ENCODE measurements at places on chromosomes 5 and 9. TPM values are rescaled to one million over a fixed set of nuclear protein-coding genes. Genes with fewer than 3 reads are reported as not detected.

The SPATA31E1 gene
- not detected for total RNA-seq

The PPP3R2 gene
- total RNA-seq: not detected

The C9 gene
- not detected for total RNA-seq

The HSDL2 gene
- total RNA-seq: 61.3 TPM

The LMBRD2 gene
- 14.2 TPM for total RNA-seq

The GRPEL2 gene
- 22.9 TPM for total RNA-seq

The SLC6A3 gene
- not detected for total RNA-seq

The CDC25C gene
- total RNA-seq: 39.8 TPM

The TMEM171 gene
- not detected for total RNA-seq

The CDK7 gene
- 75.8 TPM for total RNA-seq

The PCDHB4 gene
- total RNA-seq: not detected

The TNFSF15 gene
- not detected for total RNA-seq

The PFN3 gene
- total RNA-seq: not detected

The NSG2 gene
- total RNA-seq: not detected

The LRRC14B gene
- not detected for total RNA-seq

The WDR31 gene
- total RNA-seq: 1.9 TPM

The TMEM174 gene
- total RNA-seq: not detected

The UGT3A1 gene
- not detected for total RNA-seq

The ZFP2 gene
- 5.0 TPM for total RNA-seq

The CCNI2 gene
- not detected for total RNA-seq

The PCDHA9 gene
- total RNA-seq: not detected

The MAST4 gene
- total RNA-seq: not detected

The LCP2 gene
- total RNA-seq: not detected

The ZDHHC11 gene
- total RNA-seq: 6.0 TPM

The SH3TC2 gene
- total RNA-seq: not detected

The ADAMTS6 gene
- total RNA-seq: 20.2 TPM

The TXNDC8 gene
- not detected for total RNA-seq

The CSF1R gene
- 1.1 TPM for total RNA-seq

The ENTR1 gene
- total RNA-seq: 85.0 TPM

The ADGRD2 gene
- not detected for total RNA-seq

The PCDHAC2 gene
- 7.8 TPM for total RNA-seq
